ENCODE measurements at places on chromosomes 11 and 22. TPM values are rescaled to one million over a fixed set of nuclear protein-coding genes. Genes with fewer than 3 reads are reported as not detected.

The PAMR1 gene
- total RNA-seq: 3.6 TPM

The VPS51 gene
- total RNA-seq: 209 TPM

The GP1BB gene
- total RNA-seq: 21.5 TPM

The SCN4B gene
- 0.62 TPM for total RNA-seq

The KRTAP5-1 gene
- total RNA-seq: not detected

The SULT4A1 gene
- total RNA-seq: 3.1 TPM

The MB gene
- not detected for total RNA-seq

The FJX1 gene
- total RNA-seq: 18.3 TPM

The OR52E4 gene
- total RNA-seq: not detected

The C11orf42 gene
- not detected for total RNA-seq

The BIRC3 gene
- total RNA-seq: 111 TPM

The ALDH3B2 gene
- total RNA-seq: 0.25 TPM

Data from ovary (tissue), 10 donors.